ENCODE measurements at places on chromosomes 7 and 10.

- no peak for DNase-seq
Observed at GRCh38 chr7:85205754-85206153, 18.9 kb upstream of the SEMA3D start.

- no peak for DNase-seq
Observed at GRCh38 chr10:69411476-69411875, 5.2 kb downstream of the TACR2 start.

GRCh38 chr10:132335189-132336063, 3.4 kb downstream of the LRRC27 start:
- DNase-seq, result no peak

DNA sequence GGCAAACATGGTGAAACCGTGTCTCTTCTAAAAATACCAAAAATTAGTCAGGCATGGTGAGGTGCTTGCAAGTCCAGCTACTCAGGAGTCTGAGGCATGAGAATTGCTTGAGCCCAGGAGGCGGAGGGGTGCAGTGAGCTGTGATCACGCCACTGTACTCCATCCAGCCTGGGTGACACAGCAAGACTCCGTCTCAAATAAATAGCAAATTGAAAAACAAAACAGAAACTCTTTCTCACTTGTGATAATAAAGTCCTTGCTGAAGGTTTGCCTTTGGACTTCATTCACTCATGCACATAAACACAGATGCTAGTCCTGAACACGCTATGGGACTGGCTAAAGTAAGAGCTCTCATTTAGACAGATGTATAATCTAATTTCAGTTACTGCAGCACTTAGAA, 37.6 kb downstream of the ANK3 start:
- DNase-seq, result no peak

DNA sequence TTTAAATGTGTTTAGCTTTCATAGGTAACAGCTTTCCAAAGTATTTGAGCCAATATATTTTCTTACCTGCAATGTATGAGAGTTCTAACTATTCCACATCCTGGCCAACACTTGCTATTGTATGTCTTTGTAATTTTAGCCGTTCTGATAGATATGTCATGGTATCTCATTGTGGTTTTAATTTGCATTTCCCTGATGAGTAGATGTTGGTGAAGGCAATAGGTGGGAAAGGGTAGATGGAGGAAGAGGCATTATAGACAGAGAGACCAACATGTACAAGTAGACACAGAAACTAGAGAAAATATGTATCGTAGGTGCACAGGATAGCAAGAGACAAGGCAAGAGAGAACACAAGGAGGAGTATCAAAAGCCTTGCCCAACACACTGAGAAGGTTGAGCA, 54.8 kb upstream of the CCDC71L start:
- no peak for DNase-seq

- DNase-seq, result no peak
Observed at GRCh38 chr10:131841131-131841660, 59.6 kb upstream of the PPP2R2D start.

- peak; percentile 1 for DNase-seq
Observed at GRCh38 chr10:43199088-43199683, 60.9 kb downstream of the CSGALNACT2 start.

DNA sequence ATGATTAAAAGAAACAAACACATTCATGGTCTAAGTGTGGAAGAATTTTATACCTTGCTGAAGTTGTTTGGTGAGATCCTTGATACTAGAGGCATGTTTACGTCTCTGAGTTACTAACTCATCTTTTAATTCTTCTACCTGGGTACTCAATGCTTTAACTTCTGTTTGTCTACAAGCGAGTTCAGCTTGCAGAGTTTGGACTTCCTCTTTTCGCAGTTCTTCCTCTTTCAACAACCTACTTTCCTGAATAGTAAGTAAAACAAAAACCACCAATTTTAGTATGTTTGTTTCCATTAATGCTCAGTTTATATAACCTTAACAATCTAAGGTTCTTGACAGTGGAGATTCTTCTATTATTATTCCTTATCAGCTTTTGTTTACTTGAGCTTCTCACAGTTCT, 42.9 kb downstream of the CCDC186 start:
- no peak for DNase-seq

DNA sequence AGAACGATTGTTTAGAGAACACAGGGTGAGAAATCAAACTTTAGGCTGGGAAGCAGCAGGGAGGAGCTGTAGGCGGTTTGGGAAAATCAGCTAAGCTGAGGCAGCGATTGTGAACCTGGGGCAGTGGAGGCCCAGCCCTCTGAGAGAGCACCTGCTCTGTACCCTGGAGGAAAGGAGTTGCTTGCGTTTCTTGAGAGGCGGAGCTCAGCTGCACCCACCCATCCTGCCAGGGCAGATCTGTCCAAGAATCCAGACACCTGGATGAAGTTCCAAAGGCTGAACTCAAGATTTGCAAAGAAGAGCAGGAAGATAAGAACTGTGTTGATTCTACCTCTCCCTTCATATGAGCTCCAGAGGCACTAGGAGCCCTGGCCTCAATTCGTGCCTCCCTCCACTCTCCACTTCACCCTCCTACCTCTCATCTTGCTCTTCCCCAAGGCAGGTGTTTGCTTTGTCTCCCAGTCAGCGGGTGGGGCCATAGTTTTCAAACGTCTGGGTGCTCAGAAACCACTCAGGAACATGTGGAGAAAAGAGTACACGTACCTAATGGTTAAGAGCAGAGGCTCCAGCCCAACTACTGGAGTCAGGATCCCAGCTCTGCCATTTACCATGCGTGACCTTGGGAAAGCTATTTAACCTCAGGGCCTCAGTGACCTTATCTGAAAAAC, 21.5 kb upstream of the TMEM213 start:
- DNase-seq, result no peak

- DNase-seq, result peak; percentile 25
Observed at GRCh38 chr7:77940647-77941046, 142.1 kb downstream of the PHTF2 start.

DNA sequence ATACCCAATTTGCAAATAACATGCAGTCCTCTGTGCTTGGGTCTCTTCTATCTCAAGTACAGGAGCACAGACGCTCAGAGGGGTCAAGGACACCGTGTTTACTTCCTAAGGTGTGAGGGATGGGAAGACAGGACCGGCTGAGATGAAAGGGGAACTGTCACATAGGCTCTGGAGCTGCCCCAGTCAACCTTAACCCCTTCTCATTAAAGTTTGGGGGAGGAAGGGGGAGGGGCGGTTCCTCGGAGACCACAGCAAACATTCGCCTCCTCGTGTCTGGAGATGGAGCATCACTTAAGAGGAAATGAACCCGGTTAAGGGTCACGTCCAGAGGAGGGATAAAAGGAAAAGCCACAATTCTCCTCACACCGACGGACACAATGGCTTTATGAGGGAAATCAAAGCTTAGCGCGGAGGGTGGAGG, 1.1 kb downstream of the SH3PXD2A start:
- no peak for DNase-seq

GRCh38 chr7:28643584-28644340, 231.4 kb downstream of the CREB5 start:
- no peak for DNase-seq

GRCh38 chr10:24952143-24952706, at the start of gene PRTFDC1:
TSS of gene PRTFDC1 (minus strand) at chr10:24952606. CDS start at chr10:24952575, 31 bp downstream.
- peak; percentile 24 for DNase-seq

- no peak for DNase-seq
Observed at GRCh38 chr7:36078816-36079360, 74.2 kb upstream of the EEPD1 start.

DNA sequence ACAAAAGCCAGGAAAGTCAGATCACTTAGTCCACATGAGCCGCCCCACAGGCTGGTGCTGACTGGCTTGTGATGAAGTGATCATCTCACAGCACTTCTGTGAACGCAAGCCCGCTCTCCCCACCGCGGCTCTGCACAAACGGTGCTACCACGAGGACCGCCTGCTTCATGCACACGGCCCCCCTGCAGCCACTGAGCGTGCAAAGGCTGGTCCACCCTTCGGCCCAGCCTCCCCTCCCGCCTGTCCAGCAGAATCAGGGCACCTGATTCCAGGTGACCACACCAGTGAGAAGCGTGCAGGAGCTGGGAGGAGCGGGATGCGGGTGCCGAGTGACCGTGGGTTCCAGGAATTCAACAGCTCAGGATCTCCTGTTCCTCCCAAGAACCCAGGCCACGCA, 32.2 kb downstream of the MAD1L1 start:
- no peak for DNase-seq

DNA sequence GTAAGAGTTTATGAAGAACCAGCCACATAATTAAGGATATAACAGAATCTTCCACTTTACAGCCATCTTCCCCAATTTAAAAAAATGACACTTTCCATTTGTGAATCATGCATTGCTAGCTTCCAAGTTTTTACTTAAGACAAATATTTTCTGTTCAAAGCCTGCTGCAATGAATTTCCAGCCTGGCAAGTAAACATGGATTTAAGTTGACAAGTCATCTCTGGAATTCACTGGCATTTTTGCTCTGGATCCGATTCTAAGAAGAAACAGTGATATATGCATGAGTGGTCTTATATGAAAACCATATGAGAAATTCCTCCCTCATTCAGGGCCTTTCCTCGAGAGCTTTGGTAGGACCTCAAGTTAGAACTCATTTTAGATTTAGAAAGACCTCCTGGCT, 116.1 kb upstream of the CDCA7L start:
- DNase-seq, result no peak

- no peak for DNase-seq
Observed at GRCh38 chr7:133625046-133625445, 372.2 kb downstream of the EXOC4 start.

DNA sequence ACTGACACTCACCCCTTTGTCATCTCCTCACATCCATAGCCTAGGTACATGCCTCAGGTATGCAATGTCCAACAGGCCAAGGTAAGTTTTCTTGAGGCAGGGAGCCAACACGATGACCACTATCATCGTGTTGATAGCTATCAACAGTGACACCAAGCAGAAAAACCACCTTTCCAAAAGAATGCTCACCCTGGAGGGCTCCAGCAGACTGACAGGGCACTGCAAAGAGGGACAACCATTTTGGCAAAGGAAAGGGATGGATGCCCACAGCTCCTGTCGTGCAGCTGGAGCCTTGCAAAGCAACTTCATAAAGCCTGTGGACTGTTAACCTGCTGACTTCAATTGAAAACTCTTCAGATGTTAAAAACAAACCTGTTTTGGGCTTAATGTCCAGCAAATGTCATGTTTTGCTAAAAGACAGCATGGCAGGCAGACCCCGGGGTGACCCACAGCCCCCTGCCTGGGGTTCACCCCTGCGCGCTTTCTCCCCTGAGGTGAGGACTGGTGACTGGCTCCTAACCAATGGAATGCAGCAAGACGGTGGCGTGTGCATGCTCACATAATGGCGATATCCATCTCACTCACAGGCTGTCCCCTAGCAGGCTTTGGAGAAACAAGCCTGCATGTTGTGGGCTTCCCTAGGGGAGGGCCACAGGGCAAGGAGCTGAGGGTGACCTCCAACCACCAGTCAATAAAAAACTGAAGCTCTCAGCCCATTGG, 293.8 kb downstream of the TCERG1L start:
- DNase-seq, result no peak
